Activated CD4-positive, CD25-positive, alpha-beta regulatory T cell (primary cell): ENCODE measurements at places on chromosomes 12 and 14.

DNA sequence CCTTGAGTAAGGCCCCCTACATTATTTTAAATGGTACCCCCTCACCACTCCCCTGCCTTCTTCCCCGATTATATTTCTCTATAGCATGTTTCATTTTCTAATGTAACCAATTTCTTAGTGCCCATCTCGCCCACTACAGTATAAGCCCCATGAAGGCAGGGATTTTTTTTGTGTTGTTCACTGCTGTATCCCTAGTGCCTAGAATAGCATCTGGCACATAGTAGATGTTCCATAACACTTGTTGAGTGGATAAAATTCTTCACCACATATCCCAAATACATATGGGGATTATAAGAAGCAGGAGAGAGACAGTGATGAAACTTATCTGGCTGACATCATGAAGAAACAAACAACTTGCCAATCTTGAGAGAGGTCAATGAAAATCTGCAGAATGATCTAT lies 11.5 kb downstream of the FBXO21 start:
- DNase-seq, result no peak

- no peak for DNase-seq
Observed at GRCh38 chr14:103606963-103607668, 21.9 kb upstream of the KLC1 start.

DNA sequence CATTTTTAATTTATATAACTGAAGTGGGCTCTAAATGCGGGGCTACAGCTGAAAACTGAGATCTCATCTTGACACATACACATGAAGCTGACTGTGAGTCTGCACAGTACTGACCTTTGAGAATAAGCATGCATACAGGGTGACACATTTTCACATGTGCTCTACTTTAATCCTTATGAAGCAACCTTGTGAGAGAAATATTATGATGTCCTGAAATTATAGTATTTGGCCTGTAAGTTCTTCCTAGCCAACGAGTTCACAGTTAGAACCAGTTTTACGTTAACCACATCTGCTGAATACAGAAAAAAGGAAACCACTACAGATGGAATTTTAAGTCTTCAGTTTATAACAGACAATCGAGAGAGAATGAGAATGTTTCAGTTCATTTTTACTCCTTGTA lies 70.3 kb downstream of the SPPL3 start:
- no peak for DNase-seq

- no peak for DNase-seq
Observed at GRCh38 chr12:126038434-126038833, 973.2 kb downstream of the AACS start.

GRCh38 chr12:44571006-44571550 lies 305.0 kb downstream of the NELL2 start:
- DNase-seq, result no peak

GRCh38 chr12:53804429-53804828 lies 52.6 kb upstream of the CISTR start:
- DNase-seq, result no peak

GRCh38 chr12:65602253-65602609 lies 222.1 kb upstream of the HMGA2 start:
- DNase-seq, result no peak

DNA sequence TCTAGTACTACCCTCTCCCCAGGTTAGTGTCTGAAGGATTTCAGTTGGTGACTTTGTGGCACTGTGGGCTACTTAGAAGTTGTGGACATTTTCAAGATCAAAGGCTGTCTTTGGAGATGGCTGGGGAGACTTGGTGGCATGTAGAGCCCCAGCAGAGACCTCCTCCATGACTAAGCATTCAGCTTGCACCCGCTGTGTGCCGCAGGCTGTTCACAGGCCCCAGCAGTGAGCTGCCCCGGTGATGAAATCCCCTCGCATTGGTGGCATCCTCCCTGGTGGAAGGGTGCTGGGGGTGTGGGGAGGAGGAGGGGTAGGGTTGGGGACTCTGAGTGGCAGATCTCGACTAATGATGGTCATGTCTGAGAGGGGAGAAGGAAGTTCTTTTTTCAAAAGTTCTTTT lies 173.9 kb downstream of the TSPAN9 start:
- no peak for DNase-seq

DNA sequence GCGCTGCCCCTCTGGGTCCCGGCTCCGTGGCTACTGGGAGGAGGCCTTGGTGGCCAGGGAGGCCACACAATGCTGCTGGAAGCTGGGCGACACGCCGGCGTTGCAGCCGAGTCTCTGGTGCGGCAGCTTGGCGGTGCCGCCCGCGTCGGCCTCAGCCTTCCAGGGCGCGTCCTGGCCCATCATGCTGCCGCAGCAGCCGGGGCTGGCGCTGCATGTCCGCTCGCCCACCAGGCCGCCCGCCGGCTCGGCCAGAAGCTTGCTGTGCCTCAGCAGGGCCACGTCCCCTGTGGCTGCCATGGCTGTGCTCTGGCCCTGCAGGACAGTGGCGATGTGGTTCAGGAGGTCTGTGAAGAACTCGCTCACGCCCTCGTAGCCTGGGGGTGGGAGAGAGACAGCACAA lies 18.6 kb downstream of the CHGA start:
- no peak for DNase-seq

DNA sequence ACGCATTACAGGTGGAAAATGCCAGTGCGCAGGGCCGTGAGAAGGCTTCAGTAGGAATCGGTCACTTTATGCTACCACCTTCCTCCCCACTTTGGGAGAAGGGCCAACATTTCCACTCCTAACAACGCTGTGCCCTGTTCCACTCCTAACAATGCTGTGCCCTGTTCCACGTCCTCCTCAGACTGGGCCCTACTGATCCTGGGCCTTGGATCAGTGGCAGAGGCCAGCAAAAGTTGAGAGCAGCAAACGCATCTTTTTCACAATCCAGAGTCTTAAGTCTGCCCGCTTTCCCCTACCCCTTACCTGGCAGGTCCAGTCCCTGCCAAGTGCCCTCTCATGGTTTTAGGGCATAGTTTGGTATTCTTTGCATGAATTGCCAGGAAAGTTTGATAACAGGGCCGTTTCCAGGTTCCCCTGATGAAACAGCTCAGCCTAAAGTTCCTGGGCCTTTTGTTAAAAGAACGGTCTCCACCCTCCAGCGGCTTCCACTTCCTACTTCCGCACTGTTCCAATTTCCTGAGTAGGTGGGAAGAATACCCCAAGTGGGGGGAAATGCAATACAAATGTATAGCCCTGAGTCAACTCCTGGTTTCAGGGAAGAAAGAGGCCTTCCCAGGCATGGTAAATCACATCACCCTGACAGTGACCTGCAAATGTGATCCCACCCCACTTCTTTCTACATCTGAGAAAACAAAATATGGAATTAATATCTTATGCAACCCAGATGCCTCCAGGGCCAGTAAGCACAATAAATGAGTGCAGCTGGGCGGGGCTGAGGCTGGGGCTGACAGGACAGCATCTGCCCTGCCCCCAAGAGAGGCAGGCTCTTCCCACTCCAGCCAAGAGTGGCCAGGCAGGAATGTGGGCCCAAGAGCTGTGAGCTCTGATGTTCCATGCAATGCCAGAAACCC lies 15.0 kb downstream of the KCTD10 start:
- no peak for DNase-seq

DNA sequence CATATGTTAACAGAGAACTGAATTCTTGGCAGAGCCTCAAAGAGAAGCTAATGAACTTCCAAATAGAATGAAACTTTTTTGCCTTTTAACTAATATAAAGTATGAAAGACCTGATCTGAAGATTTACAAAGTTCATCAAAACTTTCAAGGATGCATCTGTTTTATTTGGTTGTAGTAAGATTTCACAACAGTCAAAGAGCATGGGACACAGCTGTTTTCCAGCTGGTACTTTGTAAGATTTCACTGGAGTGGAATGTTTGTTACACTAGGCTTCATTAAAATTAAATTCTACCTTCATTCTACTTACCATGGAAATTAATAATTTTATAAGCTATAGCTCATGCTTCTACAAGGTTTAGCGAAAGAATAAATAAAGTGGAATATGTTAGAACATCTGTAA lies 351.2 kb downstream of the SLC6A15 start:
- no peak for DNase-seq

GRCh38 chr14:61296719-61297502 lies 15.8 kb upstream of the TMEM30B start:
- DNase-seq, result no peak

DNA sequence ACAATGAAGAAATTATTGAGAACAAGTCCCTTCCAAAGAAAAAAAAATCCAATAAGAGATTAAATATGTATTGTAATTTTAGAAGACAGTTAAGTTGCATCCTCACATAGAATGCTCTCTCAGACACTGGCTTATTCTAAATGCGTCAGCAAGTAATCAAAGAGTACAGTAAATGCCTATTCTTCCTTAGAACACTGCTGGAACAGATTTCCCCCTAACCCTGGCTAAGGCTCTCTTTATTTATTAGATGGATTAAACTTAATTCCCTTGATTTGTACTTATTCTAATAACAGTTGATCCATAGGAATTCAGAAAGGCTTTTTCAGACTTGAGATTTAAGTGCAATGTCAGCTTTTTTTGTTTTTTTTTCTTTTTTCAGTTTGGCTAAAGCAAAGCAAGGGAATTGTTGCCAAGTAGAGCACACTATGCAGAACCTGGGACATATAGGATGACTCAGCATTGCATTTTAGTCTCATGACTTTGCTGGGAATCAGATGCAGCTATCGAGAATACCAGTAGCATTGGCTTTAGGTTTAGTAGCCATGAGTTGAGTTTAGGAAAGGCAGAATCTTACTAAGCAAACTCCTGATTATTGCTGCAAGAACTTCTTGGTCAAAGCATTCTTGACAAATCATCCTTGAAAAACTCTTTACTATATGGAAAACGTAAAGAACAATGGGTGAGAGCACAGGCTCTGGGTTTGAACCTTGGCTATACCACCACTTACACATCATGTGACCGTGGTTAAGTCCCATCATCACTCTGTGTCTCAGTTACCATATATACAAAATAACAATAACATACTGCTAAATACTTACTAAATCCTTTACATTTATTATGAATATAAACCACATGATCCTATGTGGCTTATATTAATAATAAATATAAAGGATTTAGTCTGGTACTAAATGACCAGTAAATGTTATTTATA lies 26.7 kb downstream of the MED21 start:
- no peak for DNase-seq

DNA sequence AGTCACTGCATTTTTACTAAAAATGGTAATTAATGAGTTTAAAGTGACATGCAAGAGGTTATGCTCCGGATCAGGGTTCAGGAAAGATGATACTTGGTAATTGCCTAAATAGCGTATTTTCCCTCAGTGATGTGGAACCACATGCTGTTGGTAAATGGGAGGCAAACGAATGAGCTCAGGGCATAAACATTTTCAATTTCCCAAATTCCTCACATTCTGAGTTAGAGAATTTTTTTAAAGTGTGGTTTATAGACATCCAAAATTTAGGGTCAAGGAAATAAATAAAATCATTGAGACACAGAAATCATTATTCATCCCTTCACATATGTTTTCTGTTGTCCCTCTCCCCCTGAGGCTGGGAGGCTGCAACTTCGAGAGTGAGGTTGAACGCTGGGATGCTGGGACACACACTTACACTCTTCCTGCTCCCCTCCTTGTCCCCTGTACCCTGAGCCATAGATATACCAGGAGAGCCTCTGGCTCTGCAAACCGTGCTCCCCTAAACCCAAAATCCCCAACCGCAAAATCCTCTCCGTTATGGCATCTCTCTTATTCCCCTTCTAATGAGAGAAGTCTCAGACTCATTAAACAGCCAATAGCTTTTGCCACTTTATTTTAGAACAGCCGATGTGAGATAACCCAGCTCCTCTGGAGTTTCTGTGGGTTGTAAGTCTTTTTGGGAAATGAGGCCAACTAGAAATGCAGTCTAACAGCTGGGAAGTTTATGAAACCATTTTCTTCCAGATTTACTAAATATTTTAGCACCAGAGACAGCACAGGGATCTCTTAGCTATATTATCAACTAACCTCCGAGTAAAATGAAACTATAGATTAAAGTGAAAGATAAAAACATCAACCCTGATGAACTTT lies 21.4 kb upstream of the ADGRD1 start:
- no peak for DNase-seq

- DNase-seq, result no peak
Observed at GRCh38 chr14:69345402-69345801, 52.7 kb downstream of the ERH start.

GRCh38 chr12:107378609-107379008 lies 285.3 kb upstream of the CRY1 start:
- DNase-seq, result no peak

DNA sequence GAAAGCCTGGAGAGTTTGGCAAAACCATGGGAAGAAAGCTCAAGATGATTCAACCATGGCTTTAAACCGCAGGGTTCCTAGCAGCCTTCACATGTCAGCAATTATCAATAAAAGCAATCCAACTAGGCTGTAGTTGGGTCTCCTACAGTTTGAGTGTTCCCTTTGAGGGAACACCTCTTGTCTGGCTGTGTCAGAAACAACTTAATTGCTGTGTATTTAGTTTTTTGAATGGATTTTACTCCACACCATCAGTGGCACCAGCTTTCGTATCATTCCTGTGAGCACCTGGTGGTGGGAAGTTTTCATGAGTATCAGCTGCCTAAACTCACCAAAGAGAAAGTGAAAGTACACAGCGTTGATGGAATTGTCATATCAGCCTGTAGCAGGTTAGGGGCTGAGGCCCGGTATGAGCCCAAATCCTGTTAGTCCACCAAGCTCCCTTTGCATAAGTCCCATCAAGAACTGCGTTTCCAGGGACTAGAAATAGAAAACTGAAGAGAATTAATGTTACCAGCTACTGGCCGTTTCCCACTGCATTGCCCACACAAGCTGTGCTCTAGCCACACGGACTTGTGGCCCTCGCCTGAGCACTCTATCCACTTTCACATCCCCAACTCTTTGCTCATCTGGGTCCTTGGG lies 10.9 kb upstream of the IL26 start:
- no peak for DNase-seq
